ENCODE measurements at places on chromosomes 11 and 22.
A peak's percentile ranks its signal among the peaks of the same experiment; 100 is the strongest.

- DNase-seq = peak; percentile 33
These were observed 429.7 kb downstream of the ETS1 start for GRCh38 chr11:128157423-128158298.

DNA sequence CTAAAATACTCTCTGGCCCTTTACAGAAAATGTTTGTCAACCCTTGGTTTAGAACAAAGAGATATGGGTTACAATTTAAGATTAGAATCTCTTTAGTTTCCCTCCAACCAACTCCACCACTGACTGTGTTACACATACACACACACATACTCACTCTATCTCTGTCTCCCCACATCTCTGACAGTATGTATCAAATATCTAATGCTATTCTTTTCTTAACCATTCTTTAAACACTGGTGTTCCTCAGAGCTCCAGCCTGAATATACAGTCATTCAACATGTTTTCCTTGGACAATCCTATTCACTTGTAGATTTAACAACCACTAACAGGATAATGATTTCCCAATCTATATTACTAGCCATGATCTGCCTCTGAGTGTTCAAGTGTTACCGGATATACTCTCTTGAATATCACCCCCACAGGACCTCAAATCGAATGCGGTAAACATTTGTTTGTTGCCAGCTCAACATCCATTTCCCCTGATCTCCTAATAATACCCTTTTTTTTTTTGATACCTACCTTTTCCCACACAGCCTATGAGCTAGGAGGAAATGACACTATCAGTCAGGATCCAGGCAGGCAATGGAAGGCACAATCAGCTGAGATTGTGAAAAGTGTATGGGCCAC, 6.1 kb downstream of the MPZL3 start:
- DNase-seq = no peak

- no peak for DNase-seq
These were observed 94.2 kb downstream of the TBC1D22A start for GRCh38 chr22:46856661-46857060.

DNA sequence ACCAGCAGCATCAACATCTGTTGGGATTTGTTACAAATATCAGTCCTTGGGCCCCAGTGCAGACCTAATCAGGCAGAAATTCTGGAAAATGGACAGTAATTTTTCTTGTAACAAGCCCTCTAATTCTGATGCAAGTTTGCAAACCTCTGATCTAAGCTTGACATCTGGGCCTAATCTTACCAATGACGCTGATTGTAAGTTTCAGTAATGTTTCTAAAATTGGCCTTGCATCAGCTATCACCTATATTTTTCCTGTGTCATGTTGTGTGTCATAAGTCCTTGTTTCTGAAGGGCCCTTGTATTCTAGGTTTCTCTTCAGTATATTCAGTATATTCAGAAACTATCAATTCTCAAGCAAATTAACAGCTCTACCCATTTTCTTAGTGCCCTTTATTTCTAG, 36.4 kb downstream of the ZNF215 start:
- no peak for DNase-seq

DNA sequence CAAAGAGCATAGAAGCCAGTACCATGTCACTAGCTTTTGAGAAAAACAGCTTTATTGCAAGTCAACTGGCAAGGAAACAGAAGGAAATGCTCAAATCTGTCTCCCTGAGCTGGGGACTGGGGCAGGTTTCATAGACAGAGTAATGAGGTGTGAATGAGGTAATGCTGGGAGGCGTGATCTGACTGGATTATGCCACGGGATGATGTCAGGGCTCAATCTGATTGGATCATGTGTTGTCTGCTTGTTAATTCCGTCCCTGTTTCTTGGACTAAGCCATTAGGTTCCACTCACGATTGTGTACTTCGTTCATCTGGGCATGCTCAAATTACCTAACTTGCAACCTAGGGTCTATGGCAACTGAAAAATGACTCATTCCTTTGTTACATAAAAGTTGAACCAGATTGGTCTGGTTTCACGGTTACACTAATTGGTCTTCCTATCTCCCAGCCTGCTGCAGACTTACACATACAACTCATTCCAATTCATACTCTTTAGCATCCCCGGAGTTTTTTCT, 20.2 kb upstream of the OR10A5 start:
- DNase-seq = no peak

GRCh38 chr11:9799886-9800285, 136.0 kb downstream of the SWAP70 start:
- DNase-seq = no peak

DNA sequence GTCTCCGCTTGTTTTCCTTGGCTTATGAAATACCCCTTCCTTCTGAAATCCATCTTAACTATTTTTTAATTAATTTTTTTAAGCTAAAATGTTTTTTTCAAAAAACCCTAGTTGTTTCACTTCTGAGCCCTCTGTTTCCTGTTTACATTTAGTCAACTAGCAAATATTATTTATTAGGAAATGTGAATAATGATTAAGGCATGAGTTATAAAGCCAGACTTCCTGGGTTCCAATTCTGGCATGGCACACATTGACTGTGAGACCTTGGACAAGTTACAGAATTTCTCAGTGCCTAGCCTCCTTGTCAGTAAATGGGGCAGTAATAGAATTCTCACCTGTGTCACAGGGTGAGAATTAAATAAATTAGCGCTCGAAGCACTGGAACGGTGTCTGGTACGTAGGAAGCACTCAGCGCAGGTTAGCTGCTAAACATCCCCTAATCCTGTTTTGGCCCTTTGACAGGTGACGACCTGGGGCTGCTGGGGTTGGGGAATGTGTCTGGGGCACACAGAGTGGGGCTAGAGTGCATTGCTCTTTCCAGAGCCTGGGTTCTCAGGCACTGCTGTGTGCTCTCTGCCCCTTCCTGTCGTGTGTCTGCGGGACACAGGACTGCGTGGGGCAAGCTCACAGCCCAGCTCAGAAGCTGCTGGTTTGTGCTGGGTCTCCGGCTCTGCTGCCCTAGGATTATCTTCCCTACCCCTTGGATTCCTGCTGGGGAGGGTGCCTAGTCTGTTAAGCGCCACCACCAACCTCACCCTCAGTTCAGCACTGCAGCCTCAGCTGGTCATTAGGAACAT, 13.1 kb downstream of the PANX1 start:
- DNase-seq = no peak

GRCh38 chr11:69620683-69621290, 20.2 kb upstream of the CCND1 start:
- DNase-seq = no peak

DNA sequence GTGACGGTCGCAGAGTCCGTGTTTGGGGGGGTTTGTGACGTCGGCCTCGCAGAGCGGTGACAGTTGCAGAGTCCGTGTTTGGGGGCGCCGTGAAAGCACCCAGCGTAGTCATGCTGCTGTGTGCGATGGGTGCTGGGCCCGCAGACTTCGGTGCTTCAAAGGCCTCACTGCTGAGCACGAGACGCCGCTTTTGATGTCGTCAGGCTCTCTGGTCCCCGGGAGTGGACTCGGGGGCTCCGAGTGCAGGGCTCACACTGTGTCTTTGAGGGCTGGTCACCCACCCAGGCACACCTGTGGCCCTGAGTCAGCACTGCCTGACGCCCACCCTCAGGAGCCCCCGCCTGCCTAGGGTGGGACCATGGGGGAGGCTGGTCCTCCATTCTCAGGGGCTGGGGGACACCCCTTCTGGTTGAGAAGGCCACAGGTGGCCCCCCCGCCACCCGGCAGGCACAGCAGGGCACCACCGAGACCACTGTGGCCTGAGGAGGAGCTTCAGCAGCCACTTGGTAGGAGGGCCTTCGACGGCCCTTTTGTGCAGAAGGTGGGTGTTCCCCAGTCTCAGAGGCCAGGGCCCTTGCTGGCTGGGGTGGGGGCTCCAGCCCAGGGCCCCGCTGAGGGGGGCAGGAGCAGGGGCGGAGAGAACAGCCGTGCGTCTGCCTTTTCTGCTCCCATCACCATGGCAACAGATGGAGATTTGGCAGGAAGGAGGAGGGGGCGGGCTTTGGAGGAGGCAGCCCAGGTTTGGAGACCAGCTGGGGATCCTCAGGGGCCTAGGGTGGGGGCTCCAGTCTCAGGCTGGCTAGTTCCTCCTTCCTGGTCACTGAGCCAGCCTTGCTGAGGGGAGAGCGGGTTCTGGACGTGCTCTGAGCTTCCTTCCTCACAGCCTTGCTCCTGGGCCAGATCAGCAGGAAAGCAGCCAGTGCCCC, 20.9 kb downstream of the BRSK2 start:
- no peak for DNase-seq

DNA sequence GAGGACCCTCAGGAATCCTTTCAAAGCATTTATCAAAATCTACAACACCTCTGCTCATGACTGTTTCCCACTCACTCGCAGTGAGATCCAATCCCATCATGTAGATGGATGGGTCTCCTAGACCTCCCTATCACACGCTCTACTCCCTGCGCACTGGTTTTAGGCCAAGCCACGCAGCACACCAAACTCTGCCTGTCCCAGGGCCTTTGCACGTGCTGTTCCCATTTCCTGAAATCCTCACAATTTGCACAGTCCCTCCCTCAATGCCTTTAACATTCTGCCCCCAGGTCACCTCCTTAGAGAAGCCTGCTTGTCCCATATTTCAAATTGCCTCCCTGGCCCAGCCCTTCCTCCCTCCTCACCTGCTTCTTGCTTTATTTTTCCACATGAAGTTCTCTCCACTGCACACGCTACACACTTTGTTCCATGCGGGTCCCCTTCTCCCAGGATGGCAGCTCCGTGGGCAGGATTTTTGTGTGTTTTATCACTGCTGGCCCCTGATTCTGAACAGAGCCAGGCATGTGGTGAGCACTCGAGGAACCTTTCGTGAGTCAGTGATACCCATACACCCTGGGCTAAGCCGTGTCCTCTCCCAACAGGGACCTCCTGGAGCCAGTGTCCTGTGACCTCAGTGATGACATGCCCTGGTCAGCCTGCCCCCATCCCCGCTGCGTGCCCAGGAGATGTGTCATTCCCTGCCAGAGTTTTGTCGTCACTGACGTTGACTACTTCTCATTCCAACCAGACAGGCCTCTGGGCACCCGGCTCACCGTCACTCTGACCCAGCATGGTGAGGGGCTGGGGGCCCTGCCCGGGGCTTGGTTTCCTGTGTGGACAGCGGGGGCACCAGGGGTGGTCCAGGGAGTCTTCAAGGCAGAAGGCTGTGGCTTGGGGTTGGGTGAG, 12.2 kb downstream of the CSF2RB start:
- no peak for DNase-seq

GRCh38 chr11:66126808-66127555, 56.9 kb downstream of the PACS1 start:
- DNase-seq = no peak

DNA sequence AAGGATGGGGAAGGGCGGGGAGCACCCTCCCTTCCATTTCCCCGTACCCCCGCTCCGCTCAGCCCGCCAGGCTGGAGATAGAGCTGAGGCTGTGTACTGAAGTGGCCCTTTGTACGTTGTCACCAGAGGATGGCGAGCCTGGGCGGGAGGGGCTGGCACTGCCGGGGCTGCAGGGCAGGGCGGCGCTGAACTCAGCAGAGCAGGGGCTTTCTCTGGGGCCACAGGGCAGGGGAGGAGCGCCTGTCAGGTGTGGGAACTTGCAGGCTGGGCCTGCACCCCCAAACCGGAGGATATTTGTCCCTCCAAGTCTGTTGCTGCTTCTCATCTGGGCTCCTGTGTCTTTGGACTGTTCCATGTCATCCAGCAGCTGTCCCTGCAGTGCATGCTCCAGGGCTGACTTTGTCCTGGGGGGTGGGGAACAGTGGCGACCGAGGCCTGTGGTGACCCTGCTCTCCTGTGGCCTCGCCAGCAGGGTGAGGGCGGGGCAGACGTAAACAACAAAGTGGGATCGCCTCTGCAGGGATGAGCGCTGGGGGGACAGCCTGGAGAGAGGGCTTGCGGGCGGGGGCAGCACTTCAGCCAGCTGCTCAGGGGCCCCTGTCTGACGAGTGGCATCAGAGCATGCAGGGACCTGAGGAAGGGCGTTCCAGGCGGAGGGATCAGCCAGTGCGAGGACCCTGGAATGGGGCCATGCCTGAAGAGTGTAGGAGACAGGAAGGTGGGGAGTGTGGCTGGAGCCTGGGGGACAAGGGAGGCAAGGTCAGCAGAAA, 13.1 kb downstream of the MGAT3 start:
- no peak for DNase-seq

GRCh38 chr11:120352405-120352804, 16.2 kb downstream of the ARHGEF12 start:
- no peak for DNase-seq
